ENCODE measurements at places on chromosomes 2 and 18.

GRCh38 chr2:24824966-24825882, 32.0 kb downstream of the CENPO start:
- peak; percentile 36 for DNase-seq

- no peak for DNase-seq
Measured at GRCh38 chr18:21265971-21266673, 24.1 kb downstream of the GREB1L start.

DNA sequence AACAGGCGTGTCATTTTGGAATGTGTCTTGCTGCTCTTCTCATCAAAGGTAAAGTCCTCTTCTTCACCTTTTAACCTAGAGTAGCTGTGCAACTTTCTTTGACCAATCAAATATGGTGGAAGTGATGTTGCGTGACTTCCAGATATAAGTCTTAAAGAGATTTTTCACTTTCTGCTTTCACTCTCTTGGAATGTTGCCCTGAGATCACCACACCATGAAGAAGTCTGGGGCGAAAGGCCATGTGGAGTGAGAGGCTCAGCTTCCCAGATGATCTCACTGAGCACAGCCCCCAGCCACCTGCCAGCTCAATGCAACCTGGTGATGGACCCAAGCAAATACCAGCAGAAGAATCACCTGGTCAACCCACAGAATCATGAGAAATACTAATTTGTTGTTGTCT, 7.1 kb upstream of the GALNT3 start:
- DNase-seq: no peak

- no peak for DNase-seq
Measured at GRCh38 chr2:28680657-28681056, 71.0 kb upstream of the PPP1CB start.

DNA sequence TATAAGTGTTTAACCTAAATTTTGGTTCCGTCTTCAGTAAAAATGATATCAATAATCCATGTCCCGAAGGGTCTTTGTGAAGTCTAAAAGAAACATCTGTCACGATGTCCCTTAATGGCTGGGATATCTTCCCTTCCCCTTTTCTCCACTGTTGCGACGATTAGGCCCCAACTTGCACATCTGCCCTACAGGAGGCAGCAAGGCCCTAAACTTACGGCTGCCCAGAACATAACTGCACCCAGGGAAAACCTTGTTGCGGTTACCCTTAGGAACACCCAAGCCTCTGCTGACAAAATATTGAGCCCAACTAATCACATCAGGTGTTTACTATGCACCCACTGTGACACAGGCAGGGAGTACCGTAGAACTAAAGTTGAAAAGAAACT, 1.3 kb upstream of the SMAD2 start:
- DNase-seq: peak; percentile 17

DNA sequence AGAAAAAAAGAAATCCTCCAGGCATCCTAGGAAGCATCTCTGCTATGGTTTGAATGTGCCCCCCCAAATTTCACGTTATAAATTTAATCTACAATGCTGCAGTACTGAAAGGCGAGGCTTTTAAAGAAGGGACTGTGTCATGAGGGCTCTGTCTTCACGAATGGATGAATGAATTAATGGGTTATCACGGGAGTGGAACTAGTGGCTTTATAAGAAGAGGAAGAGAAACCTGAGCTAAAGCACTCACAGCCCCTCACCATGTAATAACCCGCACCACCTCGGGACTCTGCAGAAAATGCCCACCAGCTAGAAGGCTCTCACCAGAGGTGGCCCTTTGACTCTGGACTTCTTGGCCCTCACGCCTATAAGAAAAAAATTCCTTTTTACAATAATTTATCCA, 27.6 kb downstream of the RNU4ATAC start:
- DNase-seq: no peak

GRCh38 chr2:189379287-189379630, 62.0 kb upstream of the WDR75 start:
- no peak for DNase-seq

DNA sequence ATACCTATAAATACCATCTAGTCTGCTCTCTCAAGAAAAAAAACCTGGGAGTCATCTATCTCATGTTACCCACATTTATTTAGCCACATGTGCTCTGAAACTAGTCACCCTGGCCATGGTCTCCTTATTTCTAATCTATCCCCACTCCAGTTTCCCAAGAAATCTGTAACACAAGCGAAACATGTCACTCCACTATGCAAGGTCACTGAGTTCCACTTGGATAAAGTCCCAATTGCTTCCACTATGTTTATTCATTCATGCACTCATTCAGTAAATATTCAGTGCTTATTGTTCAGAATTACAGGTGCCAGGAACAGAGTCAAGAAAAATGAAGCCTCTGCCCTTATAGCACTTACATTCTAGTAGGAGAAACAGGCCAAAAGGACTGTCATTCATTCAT, 369.4 kb upstream of the CYRIA start:
- DNase-seq: no peak

- DNase-seq: no peak
Measured at GRCh38 chr18:31248783-31249521, 69.0 kb upstream of the DSG1 start.

GRCh38 chr2:168596881-168597655, 141.0 kb downstream of the CERS6 start:
- DNase-seq: no peak

GRCh38 chr18:49967171-49967570, 153.8 kb upstream of the ACAA2 start:
- DNase-seq: no peak

DNA sequence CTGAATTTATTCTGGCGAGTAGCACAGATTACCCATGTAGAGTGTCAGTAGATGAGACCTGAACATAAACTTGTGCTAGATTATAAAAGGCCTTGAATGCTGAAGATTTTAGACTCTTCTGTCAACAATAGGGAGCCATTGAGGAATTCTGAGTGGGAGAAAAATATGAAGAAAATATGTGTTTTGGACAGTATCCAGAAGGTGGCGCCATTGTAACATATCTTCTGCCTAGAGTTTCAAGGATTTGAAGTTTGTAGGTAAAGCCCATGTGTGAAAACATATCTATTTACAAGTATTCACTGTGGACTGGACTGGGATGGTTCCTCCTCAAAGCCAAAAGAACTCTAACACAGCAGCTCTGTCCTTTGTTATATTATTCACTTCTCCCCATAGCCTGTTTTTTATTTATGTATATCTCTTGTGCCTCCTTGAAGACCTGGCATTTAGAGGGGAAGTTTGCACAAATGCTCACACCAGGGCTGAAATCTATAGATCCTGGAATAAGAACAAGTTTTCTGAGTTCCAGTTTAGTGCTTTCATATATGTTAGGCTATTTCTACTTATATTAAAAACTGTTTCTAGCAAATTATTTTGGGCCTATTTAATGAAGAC, 124.9 kb downstream of the RDH14 start:
- DNase-seq: no peak

- DNase-seq: no peak
Measured at GRCh38 chr2:170166735-170167134, 11.2 kb upstream of the MYO3B start.

DNA sequence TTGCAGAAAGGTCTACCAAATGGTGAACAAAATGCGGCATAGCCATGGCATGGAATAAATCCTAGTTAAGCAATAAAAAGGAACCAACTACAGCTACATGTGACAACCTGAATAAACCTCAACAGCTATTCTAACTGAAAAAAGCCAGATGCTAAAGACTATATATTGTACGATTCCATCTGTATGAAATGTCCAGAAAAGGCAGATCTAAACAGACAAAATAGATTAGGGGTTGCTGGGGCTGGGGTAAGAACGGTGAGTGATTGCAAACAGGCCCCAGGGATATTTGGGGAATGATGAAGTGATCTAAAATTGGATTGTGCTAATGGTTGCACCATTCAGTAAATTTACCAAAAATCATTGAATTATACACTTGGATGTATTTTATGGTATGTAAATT, 2.8 kb downstream of the CCDC68 start:
- no peak for DNase-seq

- DNase-seq: no peak
Measured at GRCh38 chr2:10647886-10648605, 41.7 kb downstream of the NOL10 start.

DNA sequence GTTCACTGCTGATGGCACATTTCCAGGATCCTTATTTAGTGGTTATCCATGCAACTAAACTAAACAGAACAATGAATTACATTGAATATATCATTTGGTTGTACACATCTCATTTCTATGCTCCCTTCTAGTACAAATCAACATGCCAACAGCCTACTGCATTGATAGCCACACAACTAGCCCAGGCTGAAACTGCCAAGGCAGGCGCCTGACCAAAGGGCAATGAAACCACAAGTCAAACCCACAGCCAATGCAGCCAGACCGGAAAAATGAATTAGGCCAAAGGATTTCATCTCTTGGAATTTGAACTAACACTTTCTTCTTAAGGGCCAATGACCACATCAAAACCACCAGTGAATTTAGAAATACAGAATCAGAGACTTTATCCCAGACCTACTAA, 196.4 kb downstream of the NOL4 start:
- DNase-seq: no peak

GRCh38 chr18:50507120-50507590, 52.7 kb upstream of the MAPK4 start:
- no peak for DNase-seq

GRCh38 chr2:161876416-161876815, 197.6 kb downstream of the DPP4 start:
- DNase-seq: no peak

- no peak for DNase-seq
Measured at GRCh38 chr2:146978577-146979555, 866.0 kb upstream of the ACVR2A start.

- DNase-seq: no peak
Measured at GRCh38 chr2:215479536-215480240, 43.8 kb upstream of the FN1 start.

DNA sequence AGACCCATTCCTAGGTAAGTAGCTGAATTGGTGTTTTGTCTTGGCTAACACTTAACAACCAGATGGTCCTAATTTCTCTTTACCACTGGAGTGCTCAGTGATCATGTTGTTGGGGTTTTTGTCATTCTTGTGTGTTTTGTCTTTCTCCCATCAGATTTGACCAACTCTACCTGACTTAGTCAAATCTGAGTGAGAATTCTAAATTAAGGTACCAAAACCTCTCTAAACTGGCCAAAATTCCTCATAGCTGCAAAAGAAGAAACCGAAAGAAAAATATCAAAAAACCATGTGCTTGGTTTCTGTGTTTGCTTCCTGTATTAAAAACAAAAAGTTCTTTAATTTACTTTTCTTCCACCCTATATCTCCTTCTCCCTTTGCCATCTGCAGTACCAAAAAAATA, 350.7 kb upstream of the SPHKAP start:
- no peak for DNase-seq

DNA sequence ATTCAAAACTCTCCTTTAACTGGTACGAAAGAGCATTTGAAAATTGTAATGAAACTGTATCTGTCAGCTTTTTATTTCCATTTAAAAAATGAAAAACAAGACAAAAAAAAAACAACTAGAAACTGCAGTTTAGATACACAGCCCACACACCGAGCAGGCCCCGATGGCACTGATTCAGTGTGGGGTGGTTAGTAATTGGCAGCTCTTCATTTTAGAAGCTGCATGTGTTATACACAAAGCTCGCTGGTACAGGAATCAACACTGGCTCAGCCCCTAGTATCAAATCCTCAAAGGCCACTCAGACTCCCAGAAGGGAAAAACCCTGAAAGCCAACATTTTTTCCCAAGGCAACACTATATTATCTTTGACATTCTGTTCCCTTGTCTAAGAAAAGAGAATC, 30.5 kb upstream of the RMDN2 start:
- no peak for DNase-seq

Measured in activated CD8-positive, alpha-beta memory T cell treated with anti-CD3 and anti-CD28 coated beads, Interleukin-2, amount 50 U/mL, for 4 hours (primary cell).